ENCODE measurements at places on chromosomes 12 and 14. TPM values are rescaled to one million over a fixed set of nuclear protein-coding genes. Genes with fewer than 3 reads are reported as not detected.
A peak's percentile ranks its signal among the peaks of the same experiment; 100 is the strongest.

DNA sequence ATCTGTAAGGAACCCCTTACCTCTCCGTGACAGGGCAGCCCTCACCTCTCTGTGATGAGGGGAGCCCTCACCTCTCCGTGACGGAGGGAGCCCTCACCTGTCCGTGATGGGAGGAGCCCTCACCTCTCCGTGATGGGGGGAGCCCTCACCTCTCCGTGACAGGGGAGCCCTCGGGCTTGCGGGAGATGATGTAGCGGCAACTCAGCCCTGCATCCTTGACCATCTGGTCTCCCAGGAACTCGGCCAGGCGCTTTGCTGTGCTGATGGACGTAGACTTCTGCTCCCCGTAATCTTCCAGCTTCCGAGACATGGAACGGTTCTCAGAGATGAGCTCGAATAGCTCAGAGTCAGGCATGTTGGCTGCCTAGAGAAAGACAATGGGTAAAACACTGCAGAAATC lies 28.0 kb downstream of the POLE start:
- no peak for DNase-seq

The LRP1-AS gene
- total RNA-seq = not detected

- DNase-seq = no peak
Observed at GRCh38 chr12:83110424-83110823, 423.7 kb downstream of the TMTC2 start.

DNA sequence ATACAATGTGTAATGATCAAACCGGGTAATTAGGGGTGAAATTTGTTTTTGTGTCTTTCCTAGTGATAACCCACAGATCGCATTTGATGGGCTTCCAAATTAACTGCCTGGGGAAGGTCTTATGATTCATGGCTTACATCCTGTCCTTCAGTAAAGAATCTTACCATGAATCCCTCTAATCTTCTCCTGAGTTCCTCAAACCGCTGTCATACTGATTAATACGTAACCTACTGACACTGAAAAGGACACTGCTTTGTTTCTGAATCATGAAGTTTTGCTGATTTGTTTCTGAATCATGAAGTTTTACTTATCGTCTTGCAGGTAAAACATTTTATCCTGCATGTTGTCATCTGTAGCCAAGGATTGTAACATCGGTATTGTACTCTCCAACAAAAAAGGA lies 52.0 kb upstream of the CRY1 start:
- no peak for DNase-seq

DNA sequence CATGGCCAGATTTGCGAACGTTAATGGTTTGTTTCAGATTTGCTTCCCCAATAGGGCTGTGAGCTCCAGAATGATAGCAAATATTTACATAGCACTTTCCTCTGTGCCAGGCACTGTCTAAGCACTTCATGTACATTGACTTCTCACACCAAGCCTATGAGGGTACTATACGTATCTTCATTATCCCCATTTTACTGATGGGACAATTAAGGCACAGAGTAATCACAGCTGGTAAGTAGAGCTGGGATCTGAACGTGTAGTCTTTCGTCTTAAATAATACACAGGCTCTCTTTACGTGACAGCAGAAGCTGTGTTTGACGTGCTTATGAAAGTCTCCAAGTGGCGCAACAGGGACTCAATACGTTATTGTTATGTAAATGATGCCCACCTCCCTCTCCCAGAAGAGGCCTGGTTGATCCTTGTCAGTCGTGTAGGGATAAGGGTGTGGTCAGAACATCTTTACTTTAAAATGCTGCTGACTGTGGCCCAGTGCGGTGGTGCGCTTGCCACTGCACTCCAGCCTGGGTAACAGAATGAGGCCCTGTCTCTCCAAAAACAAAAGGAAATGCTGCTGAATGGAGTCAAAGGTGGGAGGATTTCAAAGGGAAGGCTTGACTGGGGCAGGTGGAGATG lies 66.3 kb upstream of the TCL1B start:
- no peak for DNase-seq

- no peak for DNase-seq
Observed at GRCh38 chr14:61638595-61639387, 56.5 kb upstream of the HIF1A start.

The RDH16 gene
- under 0.01 TPM for total RNA-seq

GRCh38 chr14:59831121-59831730 lies 39.4 kb downstream of the RTN1 start:
- no peak for DNase-seq

DNA sequence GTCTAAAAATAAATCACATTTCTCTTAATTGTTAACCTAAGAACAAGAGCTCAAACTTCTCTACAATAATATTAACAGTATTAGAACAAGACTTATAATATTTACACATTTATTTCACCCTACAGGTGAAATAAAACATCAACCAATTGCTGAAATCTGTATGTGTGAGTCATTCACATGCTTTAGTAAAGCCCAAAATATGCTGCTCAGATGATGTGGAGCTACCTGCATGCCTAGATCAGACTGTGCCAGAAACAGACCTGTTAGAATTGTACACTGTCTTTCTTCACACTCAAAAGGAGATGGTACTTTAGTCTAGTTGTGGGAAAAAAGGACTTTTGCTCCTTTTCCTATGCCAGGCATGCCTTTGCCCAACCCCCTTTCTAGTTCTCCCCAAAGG lies 54.7 kb downstream of the RPS6KA5 start:
- no peak for DNase-seq

GRCh38 chr12:89352492-89353187 lies at the start of gene DUSP6:
DUSP6 (minus strand) TSS chr12:89352501; CDS start chr12:89352039, 462 bp downstream.
- peak; percentile 99 for DNase-seq

The EGLN3 gene
- 4.0 TPM for total RNA-seq

The LRIG3 gene
- 33.0 TPM for total RNA-seq

- no peak for DNase-seq
Observed at GRCh38 chr14:105185001-105185400, 3.9 kb upstream of the NUDT14 start.

DNA sequence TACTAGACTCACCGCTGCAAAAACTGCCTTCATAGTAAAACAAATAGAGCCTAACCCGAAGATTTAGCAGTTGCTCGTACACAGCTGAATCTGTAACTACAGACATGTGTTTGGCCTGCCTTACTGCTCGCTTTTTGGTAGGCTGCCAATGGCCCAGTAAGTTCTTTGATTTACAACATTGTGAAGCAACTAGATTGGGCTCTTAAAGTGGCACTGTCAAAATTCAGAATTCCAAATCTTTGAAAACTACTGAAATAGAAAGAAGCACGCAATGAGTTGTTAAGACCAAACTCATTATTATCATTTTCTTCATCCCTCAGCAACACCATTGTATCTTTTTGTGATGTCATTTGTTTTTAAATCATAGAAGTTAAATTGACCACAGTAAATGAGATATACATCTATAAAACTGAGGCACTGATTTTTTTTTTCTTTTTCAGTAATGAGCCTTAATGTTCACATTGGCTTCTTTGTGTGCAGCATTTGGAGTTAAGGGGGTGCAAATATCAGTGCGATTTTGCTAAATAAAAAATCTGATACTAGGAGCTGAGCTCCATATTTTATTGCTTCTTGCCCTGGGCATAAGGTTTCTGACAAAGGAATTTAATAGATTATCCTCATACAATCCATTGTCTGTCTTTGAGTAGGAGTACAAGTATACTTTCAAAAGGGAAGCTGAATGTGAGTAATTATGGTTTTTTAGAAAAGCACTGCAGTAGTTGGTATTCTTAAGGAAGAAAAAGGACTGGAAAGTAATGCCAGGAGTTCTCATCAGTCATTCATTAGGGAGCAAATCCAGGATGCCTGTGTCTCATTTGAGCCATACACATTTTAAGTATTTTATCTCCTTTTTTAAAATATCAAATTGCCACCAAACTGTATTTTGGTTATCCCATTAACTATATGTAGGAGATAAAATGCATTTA lies 138.5 kb downstream of the KICS2 start:
- peak; percentile 55 for DNase-seq

- DNase-seq = no peak
Observed at GRCh38 chr14:33370426-33370825, 431.7 kb downstream of the NPAS3 start.

GRCh38 chr12:55063291-55063690 lies 43.5 kb downstream of the NEUROD4 start:
- DNase-seq = no peak

GRCh38 chr14:101358320-101359125 lies 202.8 kb upstream of the DIO3 start:
- DNase-seq = no peak

GRCh38 chr14:79443602-79444001 lies 767.7 kb downstream of the DIO2 start:
- DNase-seq = no peak

- DNase-seq = no peak
Observed at GRCh38 chr12:48946205-48946604, 11.1 kb downstream of the ARF3 start.

Measured in dermis microvascular lymphatic vessel endothelial cell (primary cell).